Fibroblast of the aortic adventitia (primary cell): ENCODE measurements at places on chromosomes 16 and 17. TPM values are rescaled to one million over a fixed set of nuclear protein-coding genes. Genes with fewer than 3 reads are reported as not detected.
A peak's percentile ranks its signal among the peaks of the same experiment; 100 is the strongest.

- no peak for DNase-seq
Measured at GRCh38 chr16:85507342-85507741, 105.8 kb upstream of the GSE1 start.

- no peak for DNase-seq
Measured at GRCh38 chr16:78735337-78735736, 635.9 kb downstream of the WWOX start.

DNA sequence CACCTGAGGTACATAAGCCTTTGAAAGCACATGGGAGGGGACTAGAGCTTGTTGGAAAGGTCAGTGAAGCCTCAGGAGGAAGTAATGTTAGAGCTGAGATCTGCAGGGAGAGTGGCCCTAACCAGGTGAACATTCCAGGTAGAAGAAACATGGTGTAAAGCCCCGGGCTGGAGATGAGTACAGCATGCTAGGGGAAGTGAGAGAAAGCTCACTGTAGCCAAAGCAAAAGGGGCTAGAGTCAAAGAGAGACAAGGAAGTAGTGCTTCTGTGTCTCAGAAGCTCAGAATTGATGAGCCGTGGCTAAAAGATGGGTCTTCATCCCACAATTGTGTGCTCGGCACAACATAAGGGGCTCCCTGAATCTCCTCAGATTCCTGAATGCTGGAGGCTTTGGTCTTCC is 481.8 kb downstream of the XYLT1 start:
- no peak for DNase-seq

DNA sequence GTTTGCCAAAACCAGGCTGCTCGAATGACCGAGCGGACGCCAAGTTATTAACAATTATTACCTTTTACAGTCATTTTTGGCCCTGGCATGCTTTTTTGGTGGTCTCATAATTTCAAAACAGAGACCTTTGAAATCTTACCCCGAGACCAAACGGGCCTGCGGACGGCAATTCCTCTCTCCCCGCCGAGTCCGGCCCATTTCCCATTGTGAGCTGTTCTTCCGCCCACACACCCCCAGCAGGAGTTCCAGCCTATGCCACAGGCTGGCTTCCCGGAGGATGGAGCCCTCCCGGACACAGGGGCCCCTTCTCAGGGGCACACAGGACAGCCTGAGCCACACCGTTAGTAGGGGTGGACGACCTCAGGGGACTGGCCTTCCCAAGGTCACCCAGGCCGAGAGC is 130.7 kb downstream of the C16orf95 start:
- no peak for DNase-seq

DNA sequence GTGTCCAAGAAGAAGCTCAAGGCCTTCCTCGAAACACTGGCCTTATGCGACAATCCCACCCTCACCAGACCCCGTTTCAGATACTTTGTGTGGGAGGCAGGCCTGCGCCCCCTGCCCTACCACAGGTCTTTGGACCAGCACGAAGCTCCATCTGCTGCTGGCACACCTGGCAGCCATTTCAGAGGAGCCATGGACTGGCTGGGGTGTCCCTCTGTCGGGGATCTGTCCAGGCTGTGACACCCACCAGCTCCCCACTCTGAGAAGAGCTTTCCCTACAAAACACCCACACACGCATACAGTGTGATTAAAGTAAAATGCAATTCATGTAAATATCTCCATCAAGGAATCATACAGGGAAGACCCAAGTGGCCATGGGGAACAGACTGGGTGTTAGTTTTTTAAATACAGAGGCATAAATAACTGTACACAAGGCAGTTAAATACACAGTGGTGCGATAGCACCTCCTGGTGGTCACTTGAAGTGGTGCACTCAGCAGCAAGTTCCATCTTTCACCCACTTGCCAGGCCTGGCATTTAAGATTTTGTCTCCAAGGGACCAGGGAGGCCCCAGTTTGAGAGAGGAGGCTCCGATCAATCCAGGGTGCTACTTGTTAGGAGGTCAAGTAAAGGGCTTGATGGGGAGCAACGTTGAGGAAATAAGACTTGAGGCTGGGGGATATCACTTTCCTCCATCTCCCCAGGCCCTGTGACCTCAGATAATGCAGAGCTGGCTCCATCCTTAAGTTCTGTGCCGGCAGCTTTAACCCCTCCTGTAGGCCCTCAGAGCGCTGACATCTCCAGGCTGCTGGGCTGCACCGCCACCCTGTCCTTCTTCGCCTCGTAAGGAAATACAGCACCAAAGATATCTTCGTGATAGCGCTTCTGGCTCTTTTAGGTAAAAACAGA is 43.6 kb downstream of the NOS2 start:
- peak; percentile 64 for DNase-seq

DNA sequence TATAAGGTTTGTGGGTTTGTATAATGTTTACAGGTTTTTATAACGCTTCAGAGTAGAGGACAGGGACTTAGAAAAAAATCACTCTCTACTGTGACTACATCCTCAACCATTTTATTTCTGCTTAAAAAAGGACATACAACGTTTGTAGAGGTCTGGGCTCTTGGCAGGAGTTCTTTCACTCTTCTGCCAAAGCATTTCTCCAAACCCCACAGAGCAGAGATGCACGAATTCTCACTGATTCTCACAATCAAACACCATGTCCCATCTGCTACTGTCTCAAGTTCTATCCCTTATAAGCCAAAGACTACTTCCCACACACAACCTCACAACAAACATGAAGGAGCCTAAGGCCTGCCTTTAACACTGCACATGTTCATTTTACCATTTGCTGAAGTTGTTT is 7.0 kb upstream of the ANKFY1 start:
- DNase-seq, result no peak

The ANKRD40CL gene
- total RNA-seq, result not detected in 2 replicates

The SALL1 gene
- total RNA-seq, result 0.16 and 2.6 TPM in 2 replicates

The MPP2 gene
- 3.2 and 3.3 TPM in 2 replicates for total RNA-seq
